ENCODE measurements at places on chromosomes 11 and 22.

DNA sequence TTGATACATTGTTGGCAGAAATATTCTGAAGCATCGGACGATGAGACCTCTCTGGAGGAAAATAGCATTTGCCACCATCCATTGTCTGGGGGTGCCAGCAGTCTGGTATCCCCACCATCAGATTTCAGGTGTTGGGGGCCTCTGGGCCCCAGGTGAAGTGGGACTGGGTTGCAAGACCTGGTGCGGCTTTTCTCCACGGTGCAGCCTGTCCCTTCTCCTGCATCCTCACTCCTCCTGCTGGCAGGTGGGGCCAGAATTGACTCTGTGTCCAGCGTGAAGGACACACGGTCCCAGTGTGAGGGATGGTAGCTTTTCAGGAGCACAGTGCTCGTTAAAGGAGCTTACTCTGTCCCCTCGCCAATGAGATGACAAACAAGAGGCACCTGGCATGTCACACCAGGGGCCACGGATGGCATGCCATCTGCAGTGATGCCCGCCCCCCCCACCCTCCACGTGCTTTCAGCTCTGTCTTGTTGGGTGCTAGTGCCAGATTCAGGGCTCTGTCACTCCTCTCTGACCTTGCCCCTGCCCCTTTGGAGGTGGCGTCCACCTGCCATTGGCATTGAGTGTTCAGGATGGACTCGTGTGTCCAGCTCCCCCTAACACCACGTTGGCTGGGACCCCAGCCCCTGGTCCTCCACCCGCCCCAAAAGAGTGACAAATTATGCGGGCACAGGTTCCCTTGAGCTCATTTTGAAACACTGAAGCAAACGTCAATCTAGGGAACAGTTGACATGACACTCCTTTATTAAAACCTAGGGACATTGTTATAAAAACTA lies 62.4 kb downstream of the PARVG start:
- H3K36me3 ChIP-seq = no peaks in the 10 kb centered on the region
- H3K4me3 ChIP-seq = no peak overlapping the region
- no peak overlapping the region for H3K27ac ChIP-seq
- no peak for DNase-seq

GRCh38 chr22:29479417-29480261 lies at the start of gene NEFH:
NEFH (plus strand) TSS chr22:29480218; CDS start chr22:29480263, 45 bp downstream.
- H3K27me3 ChIP-seq = peaks cover 78% of the 10 kb centered on the region
- no peaks in the 10 kb centered on the region for H3K36me3 ChIP-seq
- H3K4me3 ChIP-seq = peak within 1 kb of the TSS; percentile 14
- H3K27ac ChIP-seq = no peak within 1 kb of the TSS

- peak within 1 kb of the TSS; percentile 79 for H3K27ac ChIP-seq
- peaks cover 43% of the 10 kb centered on the region for H3K4me1 ChIP-seq
- no peaks in the 10 kb centered on the region for H3K27me3 ChIP-seq
- peak; percentile 97 for DNase-seq
Measured at GRCh38 chr11:65890324-65891218, at the start of gene CCDC85B. CCDC85B (plus strand) TSS chr11:65890673; CDS start chr11:65890784, 111 bp downstream.

GRCh38 chr11:119538753-119539152 lies 115.8 kb upstream of the THY1 start:
- no peak overlapping the region for H3K4me3 ChIP-seq
- H3K27me3 ChIP-seq = peaks cover 38% of the 10 kb centered on the region
- H3K36me3 ChIP-seq = no peaks in the 10 kb centered on the region
- H3K27ac ChIP-seq = no peak overlapping the region
- DNase-seq = no peak

GRCh38 chr11:2576111-2576510 lies 123.7 kb downstream of the KCNQ1OT1 start:
- H3K36me3 ChIP-seq = no peaks in the 10 kb centered on the region
- H3K27me3 ChIP-seq = peaks cover 7% of the 10 kb centered on the region
- H3K27ac ChIP-seq = no peak overlapping the region
- no peak overlapping the region for H3K4me3 ChIP-seq
- peaks cover 28% of the 10 kb centered on the region for H3K4me1 ChIP-seq
- no peak for DNase-seq

- DNase-seq = peak; percentile 92
- no peaks in the 10 kb centered on the region for H3K27me3 ChIP-seq
- peak within 1 kb of the TSS; percentile 83 for H3K27ac ChIP-seq
- peaks cover 28% of the 10 kb centered on the region for H3K4me1 ChIP-seq
- H3K36me3 ChIP-seq = peaks cover 19% of the 10 kb centered on the region
- H3K4me3 ChIP-seq = peak within 1 kb of the TSS; percentile 95
Measured at GRCh38 chr11:72814286-72815109, at the start of gene ATG16L2. ATG16L2 (plus strand) TSS chr11:72814411; CDS start chr11:72814446, 35 bp downstream.

GRCh38 chr22:24185501-24186351 lies 4.4 kb downstream of the SUSD2 start:
- no peaks in the 10 kb centered on the region for H3K27me3 ChIP-seq
- H3K4me3 ChIP-seq = no peak overlapping the region
- no peak for DNase-seq

- no peak overlapping the region for H3K4me3 ChIP-seq
- no peaks in the 10 kb centered on the region for H3K36me3 ChIP-seq
- DNase-seq = peak; percentile 17
- H3K27ac ChIP-seq = no peak overlapping the region
Measured at GRCh38 chr11:82869657-82870056, 30.6 kb downstream of the PRCP start.

- no peaks in the 10 kb centered on the region for H3K27me3 ChIP-seq
- H3K4me3 ChIP-seq = no peak overlapping the region
- H3K27ac ChIP-seq = no peak overlapping the region
- H3K4me1 ChIP-seq = peaks cover 3% of the 10 kb centered on the region
- no peaks in the 10 kb centered on the region for H3K36me3 ChIP-seq
- DNase-seq = peak; percentile 52
Measured at GRCh38 chr11:9219115-9219514, 46.0 kb downstream of the DENND5A start.

GRCh38 chr11:67099831-67100324 lies 19.2 kb upstream of the KDM2A start:
- H3K4me1 ChIP-seq = no peaks in the 10 kb centered on the region
- H3K4me3 ChIP-seq = no peak overlapping the region
- H3K36me3 ChIP-seq = no peaks in the 10 kb centered on the region
- no peak overlapping the region for H3K27ac ChIP-seq
- peaks cover 11% of the 10 kb centered on the region for H3K27me3 ChIP-seq

- H3K27ac ChIP-seq = peak overlapping the region; percentile 46
- H3K4me3 ChIP-seq = no peak overlapping the region
- H3K4me1 ChIP-seq = no peaks in the 10 kb centered on the region
- H3K36me3 ChIP-seq = no peaks in the 10 kb centered on the region
Measured at GRCh38 chr11:57277845-57278720, 41.0 kb upstream of the APLNR start.

GRCh38 chr22:31377612-31378011 lies 21.8 kb upstream of the DRG1 start:
- no peak overlapping the region for H3K4me3 ChIP-seq
- no peak for DNase-seq
- H3K4me1 ChIP-seq = no peaks in the 10 kb centered on the region
- no peak overlapping the region for H3K27ac ChIP-seq
- H3K27me3 ChIP-seq = no peaks in the 10 kb centered on the region
- H3K36me3 ChIP-seq = no peaks in the 10 kb centered on the region

- no peaks in the 10 kb centered on the region for H3K4me1 ChIP-seq
- no peaks in the 10 kb centered on the region for H3K27me3 ChIP-seq
- no peak for DNase-seq
- no peak overlapping the region for H3K27ac ChIP-seq
- H3K4me3 ChIP-seq = no peak overlapping the region
Measured at GRCh38 chr22:46209262-46209661, 40.8 kb downstream of the CDPF1 start.

DNA sequence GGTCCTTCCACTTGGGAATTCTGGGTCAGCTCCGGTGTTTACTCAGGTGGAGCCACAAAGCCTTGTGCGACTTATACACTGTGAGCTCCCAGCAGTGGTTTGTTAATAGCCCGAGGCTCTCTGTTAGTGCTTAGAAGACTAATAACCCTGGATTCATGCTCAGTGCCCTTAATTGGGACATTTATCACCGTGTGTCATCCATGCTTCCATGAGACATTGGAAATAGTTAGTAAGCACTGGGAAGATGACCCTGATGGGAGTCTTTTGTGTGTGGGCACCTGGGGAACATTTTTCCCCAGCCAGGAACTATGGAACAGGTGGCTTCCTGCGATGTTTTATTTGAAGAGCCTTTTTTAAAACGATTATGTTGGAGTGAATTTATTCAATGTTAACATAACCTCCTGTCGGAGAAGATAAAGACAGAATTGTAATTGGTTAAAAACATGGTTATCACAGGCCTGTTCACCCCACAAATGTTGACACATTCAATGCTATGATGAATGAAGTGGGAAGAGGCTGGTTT lies 188.9 kb downstream of the MYO18B start:
- no peaks in the 10 kb centered on the region for H3K36me3 ChIP-seq
- no peaks in the 10 kb centered on the region for H3K4me1 ChIP-seq
- H3K27ac ChIP-seq = no peak overlapping the region
- no peak for DNase-seq
- peaks cover 3% of the 10 kb centered on the region for H3K27me3 ChIP-seq

- no peaks in the 10 kb centered on the region for H3K27me3 ChIP-seq
- no peak overlapping the region for H3K27ac ChIP-seq
- peaks cover 27% of the 10 kb centered on the region for H3K4me1 ChIP-seq
- H3K36me3 ChIP-seq = peaks cover 25% of the 10 kb centered on the region
Measured at GRCh38 chr22:33332538-33332937, 274.4 kb upstream of the SYN3 start.

All from mesenchymal stem cell (in vitro differentiated cells and primary cell).